ENCODE measurements at places on chromosomes 11 and 22.

DNA sequence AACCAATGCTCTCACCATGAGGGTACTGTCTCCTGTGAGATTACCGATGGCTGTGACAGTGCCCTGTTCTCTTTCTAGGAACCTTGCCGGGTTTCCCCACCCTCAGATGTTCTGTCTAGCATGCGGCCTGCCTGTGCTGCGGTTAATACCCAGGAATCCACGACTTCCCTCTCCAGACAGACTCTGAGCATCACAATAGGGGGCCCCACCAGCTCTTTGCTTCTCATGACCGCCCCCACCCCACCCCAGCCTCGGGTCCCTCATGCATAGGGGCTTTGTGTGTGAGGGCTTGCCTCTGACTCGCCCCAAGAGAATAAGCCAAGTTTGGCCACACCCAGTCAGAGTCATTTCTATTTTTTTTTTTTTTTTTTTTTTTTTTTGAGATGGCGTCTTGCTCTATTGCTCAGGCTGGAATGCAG is 10.3 kb downstream of the PARVG start:
- DNase-seq = peak; percentile 24

GRCh38 chr22:30838111-30838510 is 130.5 kb downstream of the MORC2 start:
- no peak for DNase-seq

GRCh38 chr11:61754534-61755482 is 2.4 kb downstream of the MYRF start:
- peak; percentile 56 for DNase-seq

DNA sequence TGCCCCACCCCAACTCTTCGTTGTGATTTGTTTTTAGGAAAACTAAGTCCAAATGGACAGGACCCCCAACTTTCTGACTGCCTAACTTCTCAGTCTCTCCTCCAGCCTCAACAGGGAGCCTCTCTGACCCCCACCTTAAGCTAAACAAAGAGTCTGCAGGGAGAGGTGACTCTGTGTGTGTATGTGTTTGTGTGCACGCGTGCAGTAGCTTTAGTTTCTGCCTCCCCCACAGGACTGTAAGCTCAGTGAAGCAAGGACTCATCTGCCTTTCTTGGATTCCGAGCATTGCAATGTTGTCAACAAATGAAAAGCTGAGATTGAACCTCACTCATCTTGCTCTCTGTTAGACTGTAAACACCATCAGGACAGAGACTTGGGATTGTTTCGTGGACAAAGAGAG is 7.9 kb downstream of the SNAP29 start:
- DNase-seq = no peak

DNA sequence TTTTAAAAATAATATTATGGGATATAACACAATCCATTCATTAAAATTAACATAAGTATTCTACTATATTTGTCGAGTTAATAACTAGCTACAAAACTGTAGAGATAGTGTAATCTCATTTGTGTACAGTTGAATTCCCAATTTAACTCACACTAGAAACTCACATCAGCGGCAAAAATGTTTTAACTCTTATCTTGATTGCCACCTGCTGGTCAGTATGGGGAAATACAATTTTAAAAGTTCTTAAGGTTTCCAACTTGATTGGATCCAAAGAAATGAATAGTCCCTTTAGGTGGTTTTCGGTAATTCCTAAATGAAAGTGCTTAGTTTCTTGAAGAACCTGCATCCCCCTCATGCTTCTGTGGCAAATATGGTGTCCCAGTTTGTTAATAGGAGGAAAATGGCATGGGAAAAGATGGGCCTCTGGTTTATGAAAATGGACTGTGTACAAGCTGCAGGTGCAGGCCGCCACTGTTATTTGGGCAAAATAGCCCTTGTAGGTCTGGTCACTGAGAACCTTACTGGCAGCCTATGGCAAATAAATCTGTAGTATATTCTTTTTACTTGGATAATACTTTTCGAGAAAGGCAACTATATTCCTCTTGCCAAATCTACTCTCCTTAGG is 33.7 kb upstream of the SLC17A6 start:
- DNase-seq = peak; percentile 72

DNA sequence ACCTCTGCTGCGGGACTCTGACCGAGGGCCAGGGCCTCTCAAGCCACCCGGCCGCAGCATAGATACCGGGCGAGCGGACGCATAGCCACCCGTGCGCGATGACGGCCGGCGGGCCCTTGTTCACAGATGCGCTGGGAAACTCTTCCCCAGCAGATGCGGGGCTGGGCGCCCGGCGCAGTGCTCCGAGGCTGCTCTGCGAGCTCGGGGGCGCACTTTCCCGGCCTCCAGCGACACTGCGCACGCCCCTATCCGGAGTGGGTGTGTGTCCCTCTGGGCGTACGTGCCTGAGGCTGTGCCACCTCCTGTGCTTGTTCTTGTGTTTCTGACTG is 104.7 kb upstream of the E2F8 start:
- peak; percentile 6 for DNase-seq

DNA sequence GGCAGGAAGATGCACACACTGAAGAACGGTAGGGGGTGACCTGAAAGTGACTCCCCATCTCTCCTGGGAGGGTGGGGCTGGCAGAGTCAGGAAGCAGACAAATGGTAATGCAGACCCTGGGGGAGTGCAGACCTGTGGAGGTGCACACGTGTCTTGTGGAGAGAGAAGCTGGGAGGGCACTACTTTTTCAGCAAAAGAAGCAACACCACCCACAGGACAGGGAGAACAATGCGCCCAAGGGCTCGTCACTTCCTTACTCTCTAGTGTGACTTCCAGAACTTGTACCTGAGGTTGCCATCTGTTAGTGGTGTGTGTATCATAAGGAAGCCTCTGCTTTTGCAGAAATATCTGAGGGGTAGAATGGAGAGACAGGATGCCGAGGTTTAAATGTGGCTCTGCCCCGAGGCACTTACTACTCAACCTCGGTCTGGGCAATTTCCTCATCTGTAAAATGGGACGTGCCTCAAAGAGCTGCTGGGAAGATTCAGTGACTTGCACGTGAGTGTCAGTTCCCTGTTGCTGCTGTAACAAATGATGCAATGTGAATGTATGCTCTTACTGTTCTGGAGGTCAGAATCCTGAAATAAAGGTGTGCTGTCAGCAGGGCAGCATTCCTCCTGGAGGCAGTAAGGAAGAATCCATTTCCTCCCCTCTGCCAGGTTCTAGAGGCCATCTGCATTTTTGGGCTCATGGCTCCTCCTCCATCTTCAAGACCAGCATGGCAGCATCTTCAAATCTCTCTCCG is 323.4 kb downstream of the SHANK2 start:
- no peak for DNase-seq

DNA sequence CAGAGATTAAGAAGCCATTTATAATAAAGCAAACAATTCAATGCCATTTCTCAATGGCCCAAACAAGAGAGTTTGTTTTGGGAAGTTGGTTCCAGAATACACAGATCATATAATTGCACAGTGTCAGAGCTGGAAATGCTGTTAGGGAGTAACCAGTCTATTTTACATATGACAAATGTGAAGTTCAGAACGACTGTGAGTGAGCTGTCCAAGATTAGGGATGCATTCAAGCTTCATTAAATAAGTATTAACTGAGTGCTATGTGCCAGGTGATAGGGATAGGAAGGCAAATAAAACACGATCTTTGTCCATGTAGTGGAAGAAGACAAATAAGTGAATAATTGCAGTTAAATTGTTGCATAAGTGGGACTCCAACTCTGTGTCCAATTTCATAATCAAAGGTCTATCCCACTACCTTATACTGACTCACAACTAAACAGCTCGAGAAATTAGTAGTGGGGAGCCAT is 33.1 kb upstream of the PICALM start:
- DNase-seq = no peak

DNA sequence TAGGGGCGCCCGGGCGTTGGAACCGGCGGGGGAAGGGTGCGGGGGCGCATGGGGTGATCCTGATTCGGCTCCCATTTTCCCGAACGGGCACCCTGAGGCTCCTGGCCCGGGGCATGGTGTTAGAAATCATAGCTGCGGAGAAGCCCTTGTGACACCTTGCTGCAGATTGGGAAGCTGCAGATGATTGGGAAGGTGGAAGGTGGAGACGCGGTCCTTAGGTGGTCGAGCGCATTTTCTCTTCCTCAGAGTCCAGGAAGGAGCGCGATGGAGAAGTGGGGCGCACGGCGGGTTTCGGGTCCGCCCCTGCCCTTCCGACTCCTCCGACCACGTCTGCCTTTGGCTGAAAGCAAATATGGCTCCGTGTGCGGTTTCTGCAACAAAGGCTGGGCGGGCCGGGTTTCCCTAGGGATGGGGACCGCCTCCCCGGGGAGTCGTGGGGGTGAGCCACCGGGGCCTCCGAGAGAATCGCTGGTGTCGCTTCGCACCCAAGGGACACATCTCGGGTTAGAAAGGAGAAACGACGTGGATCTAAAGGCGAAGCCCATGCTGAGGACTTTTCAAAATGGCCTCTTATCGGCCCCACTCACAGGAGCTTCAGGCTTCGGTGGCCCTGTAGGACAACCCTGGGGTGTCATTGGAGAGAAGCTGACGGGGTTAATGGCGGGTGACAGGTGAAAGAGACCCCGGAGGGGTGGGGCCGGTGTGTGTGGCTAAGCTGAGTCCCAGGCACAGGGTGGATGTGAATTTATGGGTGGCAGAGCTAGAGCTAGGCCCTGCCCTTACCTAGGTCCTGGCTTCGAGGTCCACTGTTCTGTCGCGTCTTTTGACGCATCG is 707 bp upstream of the FTH1 start:
- peak; percentile 81 for DNase-seq

GRCh38 chr11:60150279-60150678 is 32.6 kb downstream of the MS4A6A start:
- no peak for DNase-seq

DNA sequence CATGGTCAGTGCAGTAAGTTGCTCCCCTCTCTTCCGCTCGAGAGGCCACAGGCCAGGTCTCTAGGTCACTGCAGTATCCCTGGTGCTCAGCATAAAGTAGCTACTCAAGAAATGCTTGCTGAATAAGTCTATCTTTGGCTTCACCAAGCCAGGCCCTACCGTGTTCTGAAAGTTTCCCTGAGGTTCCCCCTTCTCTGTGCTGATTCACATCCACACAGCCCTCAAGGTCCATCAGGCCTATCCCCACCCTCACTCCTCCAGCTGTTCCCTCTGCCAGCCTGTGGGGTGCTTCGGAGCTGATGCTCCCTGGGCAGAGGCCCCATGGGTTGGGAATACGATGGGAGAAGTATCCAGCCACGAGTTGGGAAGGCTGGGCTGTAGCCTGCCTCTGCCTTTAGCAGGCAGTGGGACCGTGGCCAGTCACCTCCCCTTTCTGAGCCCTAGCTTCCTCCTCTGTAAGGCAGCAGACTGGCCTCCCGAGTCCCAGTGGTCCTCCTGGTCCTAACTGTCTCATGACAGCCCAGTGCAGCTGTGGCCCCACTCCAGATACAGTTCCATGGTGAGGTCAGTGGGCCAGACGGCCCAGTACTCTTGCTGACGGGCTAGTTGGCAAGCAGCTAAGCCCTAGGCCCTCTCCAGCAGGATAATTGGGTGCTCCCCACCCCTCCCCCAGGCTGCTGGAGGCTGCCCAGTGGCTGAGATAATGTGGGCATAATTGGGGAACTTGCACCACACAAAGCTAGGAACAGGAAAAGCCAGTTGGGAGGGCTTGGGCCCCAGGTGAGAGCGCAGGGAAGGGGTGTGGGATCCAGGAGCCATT is 48.2 kb downstream of the NECTIN1 start:
- no peak for DNase-seq

DNA sequence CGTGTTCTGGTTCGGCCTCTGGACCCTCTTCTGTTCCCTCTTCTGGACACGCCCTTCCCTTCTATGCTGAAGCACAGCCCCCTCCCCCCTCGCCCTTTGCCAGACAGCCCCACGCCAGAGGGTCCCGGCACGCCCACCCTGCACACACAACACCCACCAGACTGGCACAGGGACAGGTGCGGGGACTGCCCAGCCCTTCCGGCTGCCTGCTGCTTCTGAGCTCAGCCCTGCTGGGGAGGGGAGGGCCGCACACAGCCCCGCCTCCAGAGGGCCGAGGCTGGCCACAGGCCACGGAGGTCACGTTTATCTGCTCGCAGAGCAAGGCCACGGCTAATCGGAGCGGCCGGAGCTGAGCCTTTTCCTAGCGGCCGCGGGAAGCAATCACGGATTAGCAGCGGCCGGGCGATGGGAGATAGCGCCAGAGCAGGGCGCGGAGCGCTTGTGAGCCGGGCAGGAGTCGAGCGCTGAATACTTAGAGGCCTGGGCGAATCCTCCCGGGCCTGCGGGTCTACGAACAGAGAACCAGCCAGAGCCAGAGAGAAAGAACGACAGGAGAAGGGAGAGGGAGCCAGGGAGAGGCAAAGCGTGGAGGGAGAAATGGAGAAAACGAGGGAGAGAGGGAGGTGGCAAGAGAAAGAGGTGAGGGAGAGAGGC is 21.5 kb downstream of the OTUB1 start:
- DNase-seq = peak; percentile 89

GRCh38 chr11:105979997-105980703 is 41.9 kb downstream of the MSANTD4 start:
- DNase-seq = no peak

GRCh38 chr22:41009222-41009948 is 58.2 kb downstream of the RBX1 start:
- DNase-seq = peak; percentile 29

DNA sequence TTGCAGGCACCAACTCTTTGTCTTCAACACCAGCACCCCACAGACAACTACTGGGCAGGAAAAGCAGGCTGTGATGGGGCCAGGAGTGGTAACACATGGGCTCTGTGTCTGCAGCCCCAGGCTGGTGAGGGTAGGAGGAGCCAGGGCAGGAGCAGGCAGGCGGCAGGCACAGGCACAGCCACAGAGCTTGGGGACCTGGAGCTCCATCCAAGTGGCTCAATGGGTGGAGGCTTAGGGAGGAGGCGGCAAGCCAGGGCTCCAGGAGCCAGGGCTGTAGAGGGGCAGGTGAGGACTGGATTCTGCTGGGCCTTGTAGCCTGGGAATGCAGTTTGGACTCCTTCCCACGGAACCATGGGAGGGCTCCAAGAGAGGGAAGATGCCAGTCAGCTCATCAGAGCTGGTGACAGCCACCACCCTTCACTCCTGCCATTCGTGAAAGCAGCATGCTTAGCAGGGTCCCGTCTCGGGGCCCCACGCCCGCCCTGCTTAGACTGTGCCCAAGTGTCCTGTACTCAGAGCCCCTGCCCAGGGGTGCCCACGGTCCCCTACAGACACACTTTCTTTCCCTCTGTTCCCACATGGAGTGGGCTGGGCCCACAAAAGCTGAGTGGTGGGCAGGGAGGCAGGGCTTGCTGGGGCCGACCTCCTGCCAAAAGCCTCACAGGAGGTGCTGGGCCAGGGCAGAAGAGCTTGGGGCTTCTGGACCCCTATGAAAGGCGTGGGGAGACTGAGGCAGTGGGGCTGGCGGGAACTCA is 12.4 kb downstream of the TTC38 start:
- no peak for DNase-seq

- peak; percentile 74 for DNase-seq
These were observed 15.4 kb downstream of the FAM181B start for GRCh38 chr11:82718307-82718706.

GRCh38 chr11:76513654-76514034 is 68.8 kb downstream of the EMSY start:
- no peak for DNase-seq

All from hematopoietic multipotent progenitor cell treated with erythropoietin and hydrocortisone succinate and interleukin-3 and kit ligand, for 6 days (in vitro differentiated cells).